ENCODE measurements at places on chromosomes 12 and 14.

- no peak for DNase-seq
These were observed 48.6 kb upstream of the E2F7 start for GRCh38 chr12:77113971-77114370.

- DNase-seq = no peak
These were observed 15.1 kb downstream of the GLRX5 start for GRCh38 chr14:95549656-95550585.

GRCh38 chr12:31207799-31208465 lies 118.0 kb downstream of the SINHCAF start:
- DNase-seq = no peak

DNA sequence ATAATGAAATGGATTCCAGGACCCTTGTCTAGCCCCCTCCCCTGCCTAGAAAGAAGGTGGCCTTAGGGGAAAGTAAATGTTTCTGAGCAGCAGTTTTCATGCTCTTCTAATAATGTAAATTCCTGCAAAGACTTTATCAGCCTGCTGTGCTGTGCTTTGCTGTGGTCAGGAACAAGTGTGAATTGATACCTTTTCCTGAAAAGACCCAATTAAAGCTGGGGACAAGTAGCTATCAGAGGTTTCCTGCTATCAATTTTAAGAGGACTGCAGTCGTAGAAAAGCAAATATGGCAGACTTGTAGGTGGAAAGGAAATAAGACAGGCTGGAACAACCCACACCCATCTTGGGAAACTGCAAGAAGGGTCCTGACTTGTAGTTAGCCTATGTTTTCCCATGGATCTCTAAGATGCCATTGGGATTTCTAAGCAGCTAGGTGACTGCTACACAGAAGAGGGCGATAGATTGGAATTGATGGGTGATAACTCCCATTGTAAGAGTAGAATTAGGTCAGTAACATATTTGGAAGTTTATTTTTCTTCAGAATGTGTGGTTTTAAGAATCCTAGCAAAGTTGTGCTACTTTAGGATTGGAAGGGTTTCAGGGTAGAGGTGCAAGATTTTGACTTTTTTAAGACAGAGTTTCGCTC lies 3.1 kb downstream of the DYNLL1 start:
- no peak for DNase-seq

GRCh38 chr14:65224799-65225198 lies 122.5 kb upstream of the MAX start:
- no peak for DNase-seq

- DNase-seq = no peak
These were observed 14.0 kb downstream of the MIS18BP1 start for GRCh38 chr14:45238988-45239387.

- no peak for DNase-seq
These were observed 107.2 kb downstream of the UNC79 start for GRCh38 chr14:93537951-93538350.

DNA sequence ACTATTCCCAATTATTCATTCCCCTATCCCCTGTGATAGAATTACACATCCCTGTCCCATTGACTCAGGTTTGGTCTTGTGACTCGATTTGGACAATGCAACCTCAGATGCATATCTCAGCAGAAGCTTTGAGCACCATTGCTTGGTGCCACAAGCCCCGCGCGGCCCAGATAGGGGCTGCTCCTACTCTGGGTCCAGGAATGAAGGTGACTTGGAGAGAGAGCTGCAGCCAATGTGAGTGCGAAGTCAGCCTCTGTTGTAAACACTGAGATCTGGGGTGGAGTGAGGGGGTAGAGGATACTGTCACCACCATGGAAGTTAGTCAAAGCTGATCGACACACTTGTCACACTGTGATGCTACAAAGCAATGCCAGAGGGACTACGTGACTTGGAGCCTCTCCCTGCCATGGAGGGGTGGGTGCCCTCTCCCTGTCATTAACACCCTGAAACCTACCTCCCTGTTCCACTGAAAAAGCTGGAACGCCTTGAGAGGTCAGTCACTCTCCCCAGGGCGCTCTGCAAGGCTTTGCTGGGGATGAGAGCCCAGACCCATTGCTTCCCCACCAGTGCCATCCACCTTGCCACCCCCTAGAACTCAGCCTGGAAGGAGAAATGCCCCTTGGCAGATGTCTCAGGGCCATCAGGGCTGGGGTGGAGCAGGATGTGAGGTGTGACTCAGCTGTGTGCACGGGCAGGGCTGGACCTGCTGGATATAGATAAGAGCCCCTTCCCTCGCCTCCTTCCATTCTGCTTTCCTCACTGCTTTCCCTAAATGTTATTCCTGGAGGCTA lies 6.6 kb upstream of the PLEK2 start:
- DNase-seq = no peak

DNA sequence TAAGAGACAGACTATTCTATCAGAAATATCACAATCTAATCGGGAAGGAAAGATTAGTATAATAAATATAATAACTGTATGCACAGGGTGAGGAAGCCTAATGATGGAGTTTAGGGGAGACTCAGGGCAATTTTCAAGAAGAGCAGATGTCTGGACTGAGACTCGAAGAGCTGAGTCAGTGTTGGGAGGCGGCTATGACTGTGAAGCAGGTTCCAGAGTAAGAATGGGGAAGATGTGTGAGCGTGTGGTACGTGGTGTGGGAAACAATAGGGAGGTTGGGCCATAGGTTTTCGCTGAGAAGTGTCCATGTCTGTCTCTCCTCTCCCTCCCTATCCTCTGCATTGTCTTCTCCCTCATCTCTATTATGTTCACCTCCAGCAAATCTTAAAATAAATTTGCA lies 85.6 kb downstream of the LMO3 start:
- DNase-seq = no peak

DNA sequence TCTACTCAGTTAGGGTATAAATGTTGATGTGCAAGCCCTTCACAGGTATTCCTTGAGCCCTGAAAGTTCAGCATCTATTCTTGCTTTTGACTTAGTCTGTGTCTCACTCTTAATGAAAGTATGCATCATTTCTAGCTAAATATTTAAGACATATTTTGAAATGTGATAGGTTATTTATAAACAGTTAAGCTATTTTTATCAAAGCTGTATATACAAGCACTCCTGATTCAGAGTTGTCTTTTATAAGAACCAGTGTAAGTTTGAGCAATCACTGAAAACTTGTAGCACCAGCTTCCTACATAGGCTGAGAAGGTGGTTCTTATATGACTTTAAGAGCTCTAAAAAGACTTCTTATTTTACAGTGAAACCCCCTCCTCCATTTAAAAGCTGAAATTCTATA lies 98.6 kb downstream of the MYF5 start:
- DNase-seq = no peak

DNA sequence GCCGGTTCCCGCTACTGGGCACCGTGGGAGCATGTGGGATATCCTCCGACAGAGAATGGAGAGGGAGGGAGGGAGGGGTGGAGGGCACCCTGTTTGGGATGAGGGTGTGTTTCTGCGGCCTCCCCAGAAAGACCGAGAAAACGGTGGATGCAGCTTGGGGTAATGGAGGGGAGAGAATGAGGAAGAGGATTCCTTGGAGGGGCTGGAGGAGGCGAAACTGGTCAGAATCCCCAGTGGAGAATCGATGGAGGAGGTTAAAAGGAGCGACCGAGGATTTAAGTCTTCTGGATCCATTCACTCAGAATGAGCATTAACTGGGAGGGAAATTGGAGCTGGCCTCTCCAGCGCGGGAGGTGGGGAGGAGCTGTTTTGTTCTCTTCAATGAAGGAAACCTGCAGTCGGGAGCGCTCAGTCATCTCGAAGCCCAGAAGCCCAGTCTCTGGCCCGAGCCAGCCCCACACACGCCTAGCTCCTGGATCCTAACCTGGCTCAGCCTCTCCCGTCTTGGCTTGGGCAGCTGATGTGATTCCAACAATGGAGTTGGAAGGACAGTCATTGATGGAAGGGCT lies 581 bp downstream of the ARG2 start:
- no peak for DNase-seq

DNA sequence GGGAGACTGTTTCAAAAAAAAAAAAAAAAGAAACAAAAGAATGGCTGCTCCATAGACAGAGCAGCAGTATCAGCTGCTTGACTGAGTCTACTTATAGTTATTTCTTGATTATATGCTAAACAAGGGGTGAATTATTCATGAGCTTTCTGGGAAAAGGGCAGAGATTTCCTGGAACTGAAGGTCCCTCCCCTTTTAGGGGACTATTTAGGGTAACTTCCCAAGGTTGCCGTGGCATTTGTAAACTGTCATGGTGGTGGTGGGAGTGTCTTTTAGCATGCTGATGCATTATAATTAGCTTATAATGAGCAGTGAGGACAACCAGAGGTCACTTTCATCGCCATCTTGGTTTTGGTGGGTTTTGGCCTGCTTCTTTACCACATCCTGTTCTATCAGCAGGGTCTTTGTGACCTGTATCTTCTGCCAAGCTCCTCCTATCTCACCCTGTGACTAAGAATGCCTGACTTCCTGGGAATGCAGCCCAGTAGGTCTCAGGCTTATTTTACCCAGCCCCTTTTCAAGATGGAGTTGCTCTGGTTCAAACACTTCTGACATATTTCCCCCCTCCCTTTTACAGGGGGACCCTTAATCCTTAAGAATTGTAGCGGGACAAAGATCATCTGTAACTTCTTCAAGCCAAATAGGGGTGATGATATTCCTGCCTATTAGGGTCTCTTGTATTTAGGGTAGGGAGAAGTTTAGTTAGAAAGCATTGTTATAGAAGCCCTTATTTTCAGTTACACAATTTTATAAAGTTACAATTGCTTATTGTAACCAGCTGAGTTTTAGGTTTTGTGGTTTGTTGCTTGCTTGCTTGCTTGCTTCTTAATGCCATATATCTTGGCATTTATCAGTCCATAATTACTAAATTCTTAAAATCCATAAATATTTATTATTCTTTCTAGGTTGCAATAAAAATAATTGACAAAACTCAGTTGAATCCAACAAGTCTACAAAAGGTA lies 42.5 kb downstream of the MARK3 start:
- no peak for DNase-seq

- DNase-seq = no peak
These were observed 32.4 kb downstream of the LTBP2 start for GRCh38 chr14:74579447-74580274.

- no peak for DNase-seq
These were observed 241.0 kb upstream of the NPAS3 start for GRCh38 chr14:32697704-32698103.

DNA sequence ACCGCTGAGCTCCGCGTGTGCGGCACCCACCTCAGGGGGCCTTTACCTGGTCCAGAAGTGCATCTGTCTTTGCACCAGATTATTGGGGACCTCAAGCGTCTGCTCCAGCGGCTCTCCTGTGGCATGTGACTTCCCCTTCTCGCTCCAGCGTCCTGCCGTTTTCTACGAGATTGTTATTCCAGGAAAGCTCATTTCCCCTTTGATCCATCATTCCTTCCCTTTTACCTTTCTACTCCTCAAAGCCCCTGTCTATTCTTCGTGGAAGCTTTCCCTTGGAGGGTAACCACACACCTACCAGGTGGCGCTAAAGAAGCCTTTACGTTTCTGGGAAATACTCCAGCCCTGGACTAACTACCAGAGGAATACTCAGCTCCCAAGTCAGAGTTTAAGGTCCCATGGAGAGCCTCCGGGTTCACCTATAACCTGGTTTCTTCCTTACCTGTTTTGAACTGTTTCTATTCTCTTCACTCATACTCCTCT lies 1.5 kb downstream of the FKBP4 start:
- no peak for DNase-seq

- DNase-seq = no peak
These were observed 58.8 kb downstream of the CCER1 start for GRCh38 chr12:90896164-90896563.
